NCI-H226 (cell line): ENCODE measurements at places on chromosomes 5 and 9.

DNA sequence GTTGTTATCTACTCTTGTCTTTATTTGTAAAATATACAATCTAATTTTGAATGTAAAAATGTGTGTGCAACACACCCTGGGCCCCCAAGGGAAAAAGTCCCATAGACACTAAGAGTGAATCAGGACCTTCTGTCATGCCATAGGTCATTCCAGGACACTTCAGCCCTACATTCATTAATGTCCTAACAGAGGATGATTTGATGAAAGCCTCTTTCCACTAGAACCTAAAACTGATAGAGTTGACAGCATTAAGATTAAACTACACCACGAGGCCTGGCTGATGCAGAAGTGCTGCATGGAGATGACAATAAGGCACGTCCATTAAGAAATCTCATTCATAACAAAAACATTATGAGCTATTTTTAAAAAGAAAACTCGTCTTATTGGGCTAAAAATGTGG, 46.2 kb downstream of the FRMD3 start:
- no peak for DNase-seq

GRCh38 chr9:70924895-70925547, 196.4 kb downstream of the TRPM3 start:
- DNase-seq = peak; percentile 64

DNA sequence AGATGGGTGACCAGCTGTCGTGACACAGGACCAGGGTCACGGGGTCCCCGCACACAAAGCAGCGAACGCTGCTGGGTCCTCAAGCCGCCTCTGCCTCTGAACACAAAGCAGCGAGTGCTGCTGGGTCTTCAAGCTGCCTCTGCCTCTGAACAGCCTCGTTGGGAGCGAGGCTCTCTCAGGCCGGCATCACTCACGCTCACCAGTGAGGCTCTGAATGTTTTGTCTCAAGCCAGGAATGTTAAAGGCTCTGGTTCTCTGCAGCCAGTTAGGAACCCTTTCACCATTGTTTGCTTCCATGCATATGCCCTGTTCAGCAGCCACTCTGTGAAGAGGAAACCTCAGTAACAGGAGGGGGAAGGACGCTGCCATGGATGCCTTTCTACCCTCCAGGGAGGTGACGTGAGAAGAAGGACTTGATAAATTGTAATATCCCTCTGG, 82.7 kb upstream of the TAF11L2 start:
- no peak for DNase-seq

DNA sequence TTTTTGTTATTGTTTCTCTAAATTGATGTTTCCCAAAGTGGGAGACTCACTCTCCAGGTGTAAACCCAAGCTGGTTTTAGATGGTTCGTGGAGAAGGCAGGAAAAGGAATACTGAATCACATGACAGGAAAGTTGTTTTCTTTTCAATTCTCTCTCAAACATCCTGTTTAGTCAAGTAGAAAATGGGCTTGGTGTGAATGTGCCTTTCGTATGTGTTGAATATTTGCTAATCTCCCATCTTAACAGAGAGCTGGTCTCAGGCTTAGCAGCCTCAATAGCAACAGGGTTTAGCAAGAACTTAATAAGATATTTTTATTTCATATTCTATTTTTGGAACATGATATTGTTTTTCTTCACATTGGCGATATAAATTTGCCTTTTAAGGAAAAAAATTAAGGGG, 119.7 kb downstream of the INSYN2B start:
- no peak for DNase-seq

- DNase-seq = no peak
Measured at GRCh38 chr5:154868702-154869101, 10.3 kb downstream of the CNOT8 start.

DNA sequence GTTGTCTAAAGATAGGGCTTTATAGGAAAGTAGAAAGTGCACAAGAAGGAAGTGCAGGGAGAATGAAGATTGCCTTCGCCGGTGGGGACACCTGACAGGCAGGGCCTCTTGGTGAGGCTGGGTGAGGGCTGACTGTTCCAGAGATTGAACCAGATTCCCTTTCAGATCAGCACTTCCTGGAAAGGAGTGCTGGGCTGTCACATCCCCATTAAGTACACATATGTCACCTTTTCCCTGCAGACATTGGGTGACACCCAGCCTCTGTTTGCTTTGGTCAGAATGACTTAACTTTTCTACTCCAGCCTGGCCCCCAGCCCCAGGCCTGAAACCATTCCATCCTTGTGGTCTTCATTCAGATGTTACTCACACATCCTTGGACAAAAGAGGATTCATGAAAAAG, 7.4 kb upstream of the SHROOM1 start:
- DNase-seq = no peak

- no peak for DNase-seq
Measured at GRCh38 chr5:168417731-168418429, 68.4 kb upstream of the RARS1 start.
